ENCODE measurements at places on chromosomes 5 and 9. TPM values are rescaled to one million over a fixed set of nuclear protein-coding genes. Genes with fewer than 3 reads are reported as not detected.

RANBP3L gene
- not detected for polyA plus RNA-seq

SCGB3A2 gene
- not detected for polyA plus RNA-seq

GRCh38 chr5:166906991-166907713 is 1384.3 kb upstream of the WWC1 start:
- no peaks in the 10 kb centered on the region for H3K36me3 ChIP-seq
- H3K27ac ChIP-seq: no peak overlapping the region
- no peaks in the 10 kb centered on the region for H3K4me1 ChIP-seq
- no peaks in the 10 kb centered on the region for H3K27me3 ChIP-seq
- no peak overlapping the region for H3K4me3 ChIP-seq

- no peak for DNase-seq
- no peak overlapping the region for H3K27ac ChIP-seq
- H3K36me3 ChIP-seq: no peaks in the 10 kb centered on the region
- H3K4me3 ChIP-seq: no peak overlapping the region
These were observed 430.9 kb downstream of the DMAC1 start for GRCh38 chr9:7368410-7369292.

DNA sequence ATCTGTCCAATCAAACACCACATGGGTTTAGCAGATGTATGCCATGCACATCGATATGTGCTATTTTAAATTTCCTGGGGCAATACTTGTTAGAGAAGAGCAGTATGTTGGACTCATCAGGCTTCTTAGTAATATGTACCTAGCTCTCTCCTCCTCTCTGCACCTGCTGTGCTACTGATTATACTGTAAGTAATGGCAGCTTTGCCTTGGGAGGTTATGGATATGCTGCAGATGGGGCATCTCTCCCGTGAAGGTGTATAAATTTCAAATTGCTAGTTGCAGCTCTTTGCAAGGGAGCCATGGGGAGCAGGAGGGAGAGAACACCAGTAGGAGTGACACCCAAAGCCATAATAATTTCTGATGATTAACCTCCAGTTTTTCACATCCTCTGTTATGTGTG is 101.5 kb downstream of the SPATA31D1 start:
- H3K4me1 ChIP-seq: peaks cover 57% of the 10 kb centered on the region
- peaks cover 7% of the 10 kb centered on the region for H3K36me3 ChIP-seq
- no peaks in the 10 kb centered on the region for H3K27me3 ChIP-seq
